ENCODE measurements at places on chromosomes 7 and 10.

DNA sequence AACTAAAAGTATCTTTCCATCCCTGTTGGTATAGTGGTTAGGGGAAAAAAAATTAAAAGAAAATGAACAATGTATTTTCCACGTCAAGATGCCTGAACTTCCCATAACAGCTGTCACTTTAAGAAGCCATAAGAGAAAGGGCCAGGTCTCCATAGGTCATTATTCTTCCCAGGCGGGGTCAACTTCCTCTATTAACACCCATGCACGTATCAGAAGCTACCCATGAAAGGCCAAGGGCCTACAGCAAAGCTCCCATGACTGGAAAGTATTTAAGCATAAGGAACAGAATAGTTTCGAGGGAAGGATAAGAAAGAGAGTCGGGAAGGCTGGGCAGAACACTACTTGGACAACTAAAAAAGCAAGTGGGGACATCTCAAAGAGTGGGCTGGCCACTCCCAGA lies 40.1 kb downstream of the RBM28 start:
- DNase-seq: no peak

DNA sequence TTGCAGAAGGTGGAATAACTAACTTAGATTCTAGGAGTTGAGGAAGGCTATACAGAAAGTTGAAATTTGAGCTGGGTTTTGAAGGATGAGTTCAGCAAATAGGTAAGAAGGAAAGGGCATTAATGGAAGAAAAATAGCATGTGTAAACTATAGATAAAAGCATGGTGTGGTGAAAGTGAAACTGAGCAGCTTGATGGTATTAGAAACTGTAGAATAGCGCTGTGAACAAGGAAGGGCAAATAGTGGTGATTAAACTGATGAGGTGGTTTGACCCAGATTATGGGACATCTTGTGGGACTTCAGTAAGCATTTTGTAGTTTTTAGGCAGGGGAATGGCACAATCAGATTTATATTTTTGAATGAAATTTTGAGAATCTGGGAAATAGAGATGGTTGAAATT lies 90.5 kb downstream of the EXOC6 start:
- DNase-seq: no peak

DNA sequence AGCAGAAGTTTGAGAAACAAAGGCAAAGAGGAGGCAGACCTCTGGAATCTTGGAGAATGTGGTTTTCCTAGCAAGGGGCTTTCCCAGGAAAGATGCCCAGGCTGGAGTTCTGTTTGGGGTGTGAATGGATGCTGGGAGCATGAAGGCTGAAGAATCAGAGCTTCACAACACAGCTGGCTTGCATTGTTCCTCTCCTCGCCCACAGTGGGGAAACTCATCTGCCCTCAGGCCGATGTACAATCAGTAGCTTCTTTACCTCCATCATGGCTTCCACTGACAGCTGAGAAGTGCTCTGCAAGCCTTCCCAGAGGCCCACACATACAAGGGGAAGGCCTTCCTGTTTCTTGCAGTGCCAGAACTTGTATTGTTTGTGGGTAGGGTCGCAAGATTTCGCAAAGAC lies 90.8 kb upstream of the HECTD2 start:
- no peak for DNase-seq

- no peak for DNase-seq
Observed at GRCh38 chr7:4297918-4298219, 384.2 kb upstream of the FOXK1 start.

DNA sequence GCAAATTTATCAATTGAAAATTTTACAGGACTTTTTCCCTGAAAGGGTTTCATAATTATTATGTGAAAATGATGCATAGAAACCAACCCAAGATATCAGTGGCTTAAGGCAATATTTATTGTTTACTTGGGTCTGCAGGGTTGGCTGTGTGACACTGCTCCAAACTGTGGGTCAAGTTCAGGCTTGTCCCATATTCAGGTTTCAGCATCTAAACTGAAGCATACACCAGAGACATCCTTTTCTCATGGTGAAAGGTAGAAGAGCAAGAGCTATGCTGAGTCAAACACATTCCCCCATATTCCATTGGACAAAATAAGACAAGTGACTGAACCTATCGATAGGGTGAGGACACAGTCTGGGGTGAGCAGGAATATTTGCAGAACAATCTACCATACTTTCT lies 110.9 kb downstream of the MAPK8 start:
- no peak for DNase-seq

DNA sequence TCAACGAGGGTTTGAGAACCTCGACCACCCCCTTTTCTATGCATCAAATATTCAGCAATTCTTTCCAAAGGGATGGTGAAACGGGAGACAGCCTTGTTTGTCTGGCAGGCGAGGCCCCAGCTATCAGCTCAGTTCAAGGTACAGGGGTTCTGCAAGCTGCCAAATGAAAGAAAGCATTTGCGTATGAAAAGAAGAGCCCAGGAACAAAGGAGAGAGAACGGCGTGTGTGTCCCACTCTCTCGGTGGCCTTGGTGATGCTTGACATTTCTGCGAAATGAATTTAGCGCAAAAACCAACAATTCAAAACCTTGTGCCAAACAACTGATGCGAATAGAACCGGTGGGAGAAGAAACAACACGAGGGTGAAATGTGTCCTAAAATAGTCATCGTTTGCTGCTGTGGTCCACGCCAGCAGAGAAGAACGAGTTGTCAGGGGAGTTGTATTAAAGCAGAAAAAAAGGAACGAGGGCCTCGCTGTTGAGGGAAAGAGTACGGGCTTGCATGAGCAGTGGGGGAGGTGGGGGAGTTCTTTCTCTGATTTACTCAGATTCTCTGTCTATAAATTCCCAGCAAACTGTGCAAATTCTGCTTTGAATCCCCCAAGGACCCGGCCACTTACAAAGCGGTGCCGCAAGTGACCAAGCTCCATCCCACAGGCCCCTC lies 97.7 kb downstream of the TMEM130 start:
- DNase-seq: no peak

GRCh38 chr7:74134117-74134620 lies 40.0 kb upstream of the EIF4H start:
- no peak for DNase-seq

- no peak for DNase-seq
Observed at GRCh38 chr7:107138696-107139420, 29.9 kb upstream of the HBP1 start.

GRCh38 chr10:93363891-93364648 lies 118.1 kb downstream of the MYOF start:
- peak; percentile 23 for DNase-seq

DNA sequence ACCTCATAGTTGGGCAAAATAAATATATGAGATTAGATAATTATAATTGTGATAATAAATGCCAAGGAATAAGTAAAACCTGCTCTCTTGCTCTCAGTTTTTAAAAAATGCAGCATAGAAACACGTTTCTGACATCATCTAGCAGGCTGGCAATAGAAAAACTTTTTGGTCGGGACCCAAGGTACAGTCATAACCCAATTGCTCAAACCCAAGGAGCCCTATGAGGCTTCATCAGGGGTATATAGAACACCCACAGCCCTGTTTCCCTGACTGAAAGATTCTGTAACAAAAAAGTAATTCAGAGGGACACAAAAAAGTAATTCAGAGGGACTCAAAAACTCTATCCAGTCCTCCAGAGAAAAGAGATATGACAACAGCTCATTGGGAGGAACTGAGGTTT lies 3.8 kb downstream of the PDE1C start:
- no peak for DNase-seq

GRCh38 chr7:2266911-2267310 lies 24.9 kb downstream of the NUDT1 start:
- DNase-seq: no peak

- no peak for DNase-seq
Observed at GRCh38 chr10:74117738-74118137, 32.9 kb downstream of the AP3M1 start.

- no peak for DNase-seq
Observed at GRCh38 chr10:89540420-89540949, 5.1 kb upstream of the SLC16A12 start.

- no peak for DNase-seq
Observed at GRCh38 chr10:17166699-17167098, 34.8 kb downstream of the TRDMT1 start.

GRCh38 chr10:9268176-9268575 lies 1213.7 kb downstream of the GATA3 start:
- no peak for DNase-seq

DNA sequence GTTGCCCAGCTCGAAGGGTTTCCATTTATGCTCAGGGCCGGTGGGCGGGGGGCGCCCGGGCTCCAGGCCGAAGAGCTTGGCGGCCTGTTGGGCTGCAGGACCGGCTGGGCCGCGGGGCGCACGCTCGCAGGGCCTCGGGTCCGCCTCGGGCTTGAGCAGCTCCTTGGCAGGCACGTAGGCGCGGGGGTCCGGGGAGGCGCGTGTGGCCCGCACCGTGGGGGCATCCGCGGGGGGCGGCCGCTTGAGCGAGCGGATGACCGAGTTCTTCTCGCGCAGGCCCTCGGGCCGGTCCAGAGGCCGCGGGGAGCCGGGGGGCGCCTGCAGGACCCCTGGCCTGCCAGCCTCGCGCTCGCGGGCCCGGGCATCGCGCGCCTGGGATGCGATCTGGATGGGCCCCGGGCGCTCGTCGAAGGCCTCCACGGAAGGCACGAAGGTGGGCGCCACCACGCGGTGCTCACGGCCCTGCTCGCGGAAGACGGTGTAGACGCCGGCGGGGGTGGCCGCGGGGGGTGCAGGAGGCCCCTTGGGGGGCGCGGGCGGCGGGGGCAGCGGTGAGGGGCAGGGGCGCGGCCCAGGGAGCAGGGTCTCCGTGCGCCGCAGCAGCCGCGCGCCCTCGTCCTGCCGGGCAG lies 35.2 kb downstream of the TNRC18 start:
- no peak for DNase-seq

DNA sequence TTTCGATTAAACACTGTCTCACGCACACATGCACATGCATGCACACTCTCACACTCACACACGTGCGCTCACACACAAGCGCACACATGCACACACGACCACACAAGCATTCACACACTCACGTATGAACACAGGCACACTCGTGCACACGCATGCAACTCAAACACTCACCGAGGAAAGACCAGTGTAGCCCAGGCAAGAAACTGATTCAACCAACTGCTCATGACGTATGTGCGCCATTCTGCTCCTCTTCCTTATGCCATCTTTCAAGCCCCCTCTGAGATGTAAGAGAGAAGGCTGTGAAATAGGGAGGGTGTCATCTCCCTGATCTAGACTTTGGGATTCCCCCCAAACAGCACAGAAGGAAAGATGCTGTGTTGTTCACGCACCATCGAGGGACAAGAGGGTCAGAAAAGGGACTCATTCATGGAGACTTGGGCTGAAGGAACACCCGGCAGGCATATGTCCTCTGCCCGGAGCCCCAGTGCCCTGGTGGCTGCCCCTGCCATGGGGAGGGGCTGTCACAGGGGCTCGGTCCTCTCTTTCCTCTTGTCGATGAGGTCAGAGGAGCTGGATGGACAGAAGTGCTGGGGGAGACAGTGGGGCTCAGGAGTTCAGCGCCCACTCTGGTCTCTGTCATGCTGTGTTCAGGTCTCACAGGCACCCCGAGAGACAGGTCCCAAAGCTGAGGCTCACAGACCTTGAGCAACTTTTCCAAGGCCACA lies 130.1 kb upstream of the SHH start:
- DNase-seq: no peak

GRCh38 chr10:31033147-31033546 lies 1.5 kb upstream of the ZNF438 start:
- no peak for DNase-seq

DNA sequence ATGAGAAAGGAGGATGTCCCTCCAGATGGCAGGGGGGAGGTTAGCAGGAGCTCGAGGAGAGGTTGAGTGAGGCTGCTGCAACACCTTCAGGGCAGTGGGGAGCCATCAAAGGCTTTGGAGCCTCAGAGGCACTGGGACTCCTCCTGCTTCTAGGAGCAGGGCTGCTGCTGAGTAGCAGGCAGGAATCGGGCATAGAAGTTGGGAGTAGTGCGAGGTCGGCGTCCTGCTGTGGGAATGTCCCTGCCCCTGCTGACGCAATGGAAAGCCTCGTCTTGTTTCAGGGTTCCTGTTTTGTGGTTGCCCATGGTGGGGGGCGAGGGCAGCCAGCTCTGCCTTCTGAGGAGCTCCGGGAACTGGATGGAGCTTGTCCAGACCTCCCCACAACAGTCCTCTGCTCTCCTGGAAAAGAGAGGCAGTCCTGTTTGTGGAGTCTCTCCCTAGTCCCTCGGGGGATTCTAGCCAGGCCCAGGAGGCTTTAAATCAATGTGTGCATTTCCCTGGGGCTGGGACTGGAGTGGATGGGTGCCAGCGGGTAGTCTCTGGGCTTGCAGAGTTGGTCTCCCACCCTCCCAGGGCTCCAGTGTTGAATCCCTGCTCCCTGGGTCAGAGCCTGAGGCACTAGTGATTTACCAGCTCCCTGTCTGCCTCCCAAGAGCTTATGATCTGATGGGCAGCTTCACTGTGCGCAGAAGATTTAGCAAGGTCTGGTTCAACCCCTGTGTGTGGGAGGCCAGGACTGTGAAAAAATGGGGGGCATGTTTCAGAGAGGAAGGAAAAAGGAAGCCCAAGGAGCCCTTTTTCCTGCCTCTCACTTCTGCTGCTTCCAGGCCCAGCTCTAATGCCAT lies 98.7 kb upstream of the PPIF start:
- no peak for DNase-seq

DNA sequence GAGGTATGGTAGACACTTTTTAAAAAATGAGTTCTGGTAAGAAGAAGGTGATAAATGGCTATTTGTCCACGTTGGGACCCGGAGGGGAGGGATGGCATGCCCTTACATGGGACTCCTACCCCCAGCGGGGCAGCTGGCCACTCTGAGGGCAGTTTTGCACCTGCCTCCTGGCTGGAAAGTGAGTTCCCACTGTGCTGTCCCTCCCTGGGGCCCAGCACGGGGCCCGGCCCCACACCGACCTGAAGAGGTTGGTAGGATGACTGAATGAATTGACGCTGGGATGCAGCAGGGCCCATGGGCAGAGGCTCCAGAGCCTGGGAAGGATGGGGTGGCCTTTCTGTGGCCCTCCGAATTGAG lies 601 bp upstream of the AEBP1 start:
- DNase-seq: no peak

DNA sequence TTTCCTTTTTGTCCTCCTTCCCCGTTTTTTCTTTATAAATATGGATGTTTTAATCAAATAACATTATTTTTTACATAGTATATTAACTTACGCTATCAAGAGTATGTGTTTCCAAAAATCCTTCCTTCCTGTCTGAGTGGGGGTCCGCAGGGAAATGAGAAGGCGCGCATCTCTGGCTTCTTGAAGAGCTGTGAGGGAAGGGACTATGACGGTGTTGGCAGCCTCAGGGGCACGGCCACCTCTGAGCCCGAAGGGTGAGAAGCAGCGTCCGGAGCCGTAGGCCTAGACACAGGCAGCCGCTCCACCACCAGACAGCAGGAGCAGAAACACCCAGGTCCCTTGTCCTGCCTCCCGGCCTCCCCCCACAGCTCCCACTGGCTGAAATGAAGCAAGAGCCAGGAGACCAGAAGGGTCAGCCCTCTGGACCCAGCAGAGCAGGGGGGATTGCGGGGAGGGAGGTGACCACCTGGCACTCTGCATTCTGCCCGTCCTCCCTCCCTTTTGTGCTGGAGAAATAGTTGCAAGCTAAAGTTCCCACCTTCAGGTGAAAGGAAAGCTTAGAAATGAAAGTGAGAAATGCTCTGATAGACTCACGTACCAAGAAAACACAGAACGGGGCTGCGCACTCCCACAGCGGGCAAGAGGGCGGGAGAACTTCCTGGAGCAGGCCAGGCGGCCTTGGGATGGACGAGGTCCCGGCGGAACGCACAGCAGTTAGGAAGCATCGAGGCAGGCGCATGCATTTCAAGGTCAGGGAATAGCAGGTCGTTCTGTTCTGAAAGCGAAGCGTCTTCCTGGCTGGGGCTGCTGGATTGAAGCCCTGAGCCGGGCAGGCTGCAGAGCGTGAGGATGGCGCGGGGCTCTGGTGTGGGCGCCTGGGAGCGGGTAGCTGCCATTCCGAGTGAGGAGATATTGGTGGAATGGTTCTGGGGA lies 105.5 kb downstream of the GALNT11 start:
- DNase-seq: no peak

All from omental fat pad (tissue), 4 donors.